ENCODE measurements at places on chromosomes 7 and 10.

DNA sequence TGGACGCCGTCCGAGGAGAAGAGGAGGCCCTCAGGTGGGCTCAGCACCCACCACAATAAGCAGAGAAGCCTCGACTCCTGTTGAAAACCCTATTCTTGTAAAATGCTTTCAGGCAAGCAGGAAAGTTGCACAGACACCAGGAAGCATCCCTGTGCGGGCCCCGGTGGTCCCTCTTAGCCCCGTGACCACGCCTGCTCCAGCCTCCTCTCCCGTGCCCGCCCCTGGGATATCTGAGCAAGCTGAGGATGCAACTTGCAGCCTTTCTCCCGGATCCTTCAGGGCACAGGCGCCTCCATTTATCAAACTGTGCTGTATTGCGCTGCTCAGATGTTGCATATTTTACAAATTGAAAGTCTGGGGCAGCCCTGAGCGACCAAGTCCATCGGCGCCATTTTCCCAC, 72.7 kb downstream of the CFAP46 start:
- no peak for DNase-seq

GRCh38 chr10:31034098-31034909, 2.6 kb upstream of the ZNF438 start:
- DNase-seq, result no peak

GRCh38 chr10:51242393-51242792, 168.1 kb downstream of the PRKG1 start:
- DNase-seq, result no peak

- DNase-seq, result no peak
These were observed 7.0 kb upstream of the PTPRE start for GRCh38 chr10:127899766-127900387.

- DNase-seq, result no peak
These were observed 86.0 kb downstream of the CH25H start for GRCh38 chr10:89120931-89121763.

DNA sequence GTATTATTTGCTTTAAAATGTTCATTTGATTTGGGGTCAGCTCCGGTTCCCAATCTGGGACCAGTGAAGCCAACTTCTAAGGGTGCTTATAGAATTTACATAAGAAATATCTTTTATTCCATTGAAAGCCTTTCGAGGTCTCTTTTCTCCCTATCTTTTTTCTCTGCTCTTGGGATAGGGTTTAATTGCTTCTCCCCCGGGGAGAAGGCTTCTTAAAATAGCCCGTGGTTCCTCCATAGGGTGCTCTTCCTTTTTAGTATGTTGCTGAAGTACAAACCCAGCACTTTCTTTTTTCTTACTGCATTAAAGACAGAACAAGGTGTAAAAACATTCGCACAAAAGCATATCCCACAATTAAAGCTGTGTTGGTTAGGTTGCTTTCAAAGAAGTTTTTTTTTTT, 107.5 kb downstream of the POU6F2 start:
- DNase-seq, result no peak

DNA sequence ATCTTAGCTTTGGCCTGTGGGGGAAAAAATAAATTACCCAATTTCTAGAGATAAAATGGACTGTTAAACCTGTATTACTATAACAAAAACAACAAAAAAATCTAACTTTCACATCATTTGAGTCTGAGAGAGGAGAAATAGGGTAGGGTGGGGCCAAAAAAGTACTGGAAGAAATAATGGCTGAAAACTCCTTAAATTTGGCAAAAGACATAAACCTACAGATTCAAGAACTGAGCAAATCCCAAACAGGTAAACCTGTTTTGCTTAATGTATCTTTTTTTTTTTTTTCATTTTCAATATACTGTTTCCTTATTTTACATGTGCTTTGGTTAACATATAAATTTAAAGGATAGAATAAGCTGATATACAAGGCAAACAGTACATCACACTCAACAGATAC, 27.1 kb downstream of the SYPL1 start:
- no peak for DNase-seq

DNA sequence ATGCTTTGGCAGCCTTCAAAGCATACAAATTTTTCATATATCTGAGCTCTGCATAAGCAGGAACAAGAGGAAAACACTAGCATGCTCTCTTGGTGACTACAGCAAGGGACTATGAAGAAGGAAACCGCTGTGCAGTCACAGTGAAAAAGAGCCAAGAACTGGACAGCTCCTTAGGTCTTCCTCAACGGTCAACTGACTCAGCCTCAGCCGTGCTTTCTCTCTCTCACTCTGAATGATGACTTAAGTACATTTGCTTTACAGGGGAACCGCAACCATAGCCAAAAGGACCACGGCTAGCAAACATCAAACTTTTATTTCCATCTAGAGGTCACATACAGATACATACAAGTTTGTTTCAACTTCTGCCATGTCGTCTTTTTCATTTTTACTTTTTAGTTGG, 69.9 kb downstream of the HYCC1 start:
- no peak for DNase-seq

- peak; percentile 25 for DNase-seq
These were observed 169.9 kb downstream of the RNF133 start for GRCh38 chr7:122528879-122529481.

DNA sequence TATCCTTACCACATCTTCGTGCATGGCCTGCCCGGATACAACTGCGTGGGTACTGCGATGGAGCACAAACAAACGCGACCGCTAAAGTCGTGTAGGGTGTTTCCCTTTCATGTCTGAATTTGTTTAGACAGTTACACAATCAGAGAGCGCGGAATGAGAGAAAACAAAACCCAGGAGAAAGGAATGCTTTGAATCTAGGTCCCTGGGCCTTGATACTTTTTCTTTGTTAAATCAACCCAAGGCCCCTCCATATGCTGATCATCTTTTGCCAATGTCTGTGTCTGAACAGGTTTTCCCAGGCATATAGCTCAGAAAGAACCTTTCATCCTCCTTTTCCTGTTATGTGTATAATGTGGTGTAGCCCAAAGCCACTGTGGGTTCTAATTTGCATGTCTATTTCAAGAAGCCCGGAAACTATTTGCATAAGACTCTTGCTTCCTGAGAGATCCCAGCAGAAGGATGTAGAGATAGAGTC, 145.8 kb downstream of the FRMD4A start:
- no peak for DNase-seq

GRCh38 chr7:79504607-79505389, 51.3 kb upstream of the MAGI2 start:
- no peak for DNase-seq

DNA sequence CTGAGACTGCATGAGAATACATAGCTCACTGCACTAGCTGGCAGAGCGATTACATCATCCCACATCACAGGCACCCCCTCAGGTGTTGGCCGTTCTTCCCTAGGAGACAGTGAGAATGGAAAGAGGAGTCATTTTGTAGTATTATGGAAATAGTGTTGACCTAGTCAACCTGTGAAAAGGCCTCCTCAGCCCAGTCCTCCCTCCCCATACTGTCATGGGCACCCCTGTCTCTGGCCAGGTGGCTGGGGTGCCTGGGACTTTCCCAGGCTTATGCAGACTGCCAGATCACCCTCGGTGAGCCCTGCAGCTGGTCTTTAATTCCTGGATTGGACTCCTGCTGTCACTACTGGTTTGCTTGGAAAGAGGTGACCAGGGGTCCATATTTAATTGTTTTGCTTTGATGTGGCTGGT, 4.0 kb downstream of the INPP5A start:
- no peak for DNase-seq

DNA sequence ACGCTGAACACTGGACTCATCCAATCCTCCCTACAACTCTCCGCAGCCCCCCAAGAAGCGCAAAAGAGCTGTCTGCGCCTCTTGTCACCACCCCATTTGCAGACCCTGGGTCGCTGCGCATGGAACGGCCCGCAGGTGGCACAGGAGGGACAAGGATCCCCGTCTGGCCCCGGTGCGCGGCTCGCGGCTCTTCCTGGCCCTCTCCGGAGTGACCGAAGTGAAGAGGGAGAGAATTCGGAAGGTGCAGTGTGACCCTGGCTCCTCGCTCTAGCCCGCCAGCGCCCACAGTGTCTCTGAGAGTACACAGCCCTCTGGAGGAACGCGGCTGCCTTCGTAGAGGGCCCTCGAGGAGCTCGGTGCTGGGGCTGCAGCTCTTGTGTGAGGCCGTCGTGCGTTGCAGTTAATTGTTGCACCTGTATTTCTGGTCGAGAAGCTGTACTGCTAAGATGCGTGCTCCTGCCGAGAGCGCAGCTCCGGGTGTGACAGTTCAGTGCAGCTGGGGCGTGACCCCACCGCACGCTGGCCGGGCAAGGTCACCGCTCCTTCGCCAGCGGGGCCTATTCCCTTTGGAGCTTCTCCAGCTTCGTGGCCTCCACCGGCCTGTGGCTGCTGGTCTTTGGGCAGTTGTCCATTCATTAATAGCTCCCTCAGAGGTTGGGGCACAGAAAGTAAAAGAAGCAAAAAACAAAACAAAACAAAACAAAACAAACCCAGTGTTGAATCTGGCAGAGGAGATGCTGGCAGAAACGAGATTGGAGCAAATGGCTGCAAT, 119.0 kb downstream of the SEC23IP start:
- DNase-seq, result no peak

DNA sequence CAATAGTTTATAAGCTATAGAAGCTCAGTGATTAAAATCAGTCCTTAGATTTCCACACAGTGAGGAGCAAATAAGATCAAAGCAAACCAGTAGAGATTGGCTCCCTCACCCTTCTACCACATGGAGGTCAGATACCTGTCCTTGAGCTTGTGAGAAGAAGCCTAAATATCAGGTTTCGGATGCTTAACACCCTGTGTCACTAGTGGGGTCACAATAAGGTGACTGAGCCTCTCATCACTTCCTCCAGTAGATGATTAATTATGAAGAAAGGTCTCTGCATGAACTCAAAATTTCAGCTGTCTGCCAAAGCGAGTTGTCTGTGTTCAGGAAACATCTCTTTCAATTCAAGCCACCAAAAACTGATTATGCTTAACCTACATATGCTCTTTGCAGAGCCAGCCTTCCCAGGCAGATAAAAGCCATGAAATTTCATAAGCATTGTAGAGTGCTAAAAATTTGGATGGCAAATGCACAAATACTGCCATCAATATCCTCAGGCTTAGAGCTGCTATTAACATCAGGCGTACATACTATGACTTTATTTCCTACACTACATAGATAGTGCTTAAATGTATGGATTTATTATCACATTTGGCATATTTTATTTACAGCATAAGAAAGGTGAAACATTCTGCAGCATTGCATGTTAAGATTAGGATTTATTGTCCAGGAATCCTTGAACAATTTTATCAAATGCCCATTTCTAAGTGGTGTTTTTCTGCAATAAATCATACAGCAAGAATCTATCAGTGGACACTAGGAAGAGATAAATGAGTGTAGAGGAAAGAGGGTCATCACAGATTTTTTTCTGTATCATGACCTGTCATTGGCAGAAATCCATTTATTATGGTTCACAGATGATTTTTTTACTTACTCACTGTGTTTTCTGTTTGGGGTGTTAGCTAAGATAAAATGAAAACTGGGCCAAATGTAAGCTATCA, 285.1 kb upstream of the SP8 start:
- DNase-seq, result no peak

GRCh38 chr10:58590152-58590840, 77.6 kb downstream of the BICC1 start:
- DNase-seq, result no peak

Measured in NCI-H2081 treated with DMSO at 0.1 percent for 48 hours (cell line).